Spinal cord (tissue), 10 donors: ENCODE measurements at places on chromosomes 1 and 21. TPM values are rescaled to one million over a fixed set of nuclear protein-coding genes. Genes with fewer than 3 reads are reported as not detected.

PBX1 gene
- 81.7 TPM for total RNA-seq

APP gene
- total RNA-seq: 606 TPM

NEK2 gene
- 10.2 TPM for total RNA-seq

NBPF20 gene
- 6.1 TPM for total RNA-seq

LIN28A gene
- total RNA-seq: not detected

IQGAP3 gene
- 4.9 TPM for total RNA-seq

ITGB2 gene
- total RNA-seq: 36.7 TPM

OR2G6 gene
- not detected for total RNA-seq

CD247 gene
- 0.44 TPM for total RNA-seq

ITGB3BP gene
- 32.2 TPM for total RNA-seq

SLC44A5 gene
- total RNA-seq: 37.7 TPM

PLPP3 gene
- total RNA-seq: 166 TPM

TTLL7 gene
- total RNA-seq: 94.0 TPM

NCMAP gene
- total RNA-seq: 10.7 TPM

RGS13 gene
- total RNA-seq: 0.10 TPM

FLG2 gene
- not detected for total RNA-seq

FCGR3A gene
- 30.1 TPM for total RNA-seq

RHD gene
- total RNA-seq: 3.0 TPM

SPATA46 gene
- total RNA-seq: not detected

SFN gene
- 0.66 TPM for total RNA-seq

DISP3 gene
- total RNA-seq: 7.4 TPM

TTC34 gene
- total RNA-seq: 0.99 TPM

LMOD1 gene
- total RNA-seq: 1.9 TPM

NPHS2 gene
- total RNA-seq: not detected

CFAP57 gene
- 2.9 TPM for total RNA-seq

CNIH3 gene
- total RNA-seq: 11.3 TPM
